Pulmonary artery endothelial cell (primary cell): ENCODE measurements at places on chromosomes 5 and 9.

GRCh38 chr9:97507428-97507984, 6.0 kb downstream of the TMOD1 start:
- DNase-seq, result no peak

- DNase-seq, result peak; percentile 20
Measured at GRCh38 chr5:59485629-59486439, 407.7 kb downstream of the PDE4D start.

- DNase-seq, result no peak
Measured at GRCh38 chr5:115703514-115703913, 77.7 kb upstream of the TMED7 start.

DNA sequence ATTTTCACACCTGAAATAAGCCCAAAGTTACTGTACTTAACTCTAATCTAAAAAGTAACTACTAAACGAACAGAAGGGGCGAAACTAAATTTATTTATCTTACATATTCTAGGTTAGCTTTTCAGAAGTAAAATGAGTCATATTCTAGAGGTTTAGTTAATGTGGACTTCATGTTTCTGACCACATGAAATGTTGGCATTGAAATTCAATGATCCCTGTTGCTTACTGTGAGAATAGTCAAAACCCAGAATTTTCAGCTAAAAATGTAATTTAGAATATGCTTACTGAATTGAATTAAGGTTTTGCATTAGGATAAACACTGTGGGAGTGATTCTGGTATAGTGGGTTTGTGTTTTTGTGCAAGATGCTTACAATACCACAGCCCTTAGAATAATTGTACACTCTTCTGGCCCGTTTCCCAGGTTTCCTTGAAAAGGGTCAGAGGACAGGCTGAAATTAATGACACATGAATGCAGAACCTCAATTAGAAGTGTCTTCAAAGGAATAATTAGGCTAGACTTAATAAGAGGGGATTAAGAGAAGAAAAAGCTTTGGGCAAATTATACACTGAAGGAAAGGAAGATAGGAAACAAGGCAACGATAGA, 1.4 kb upstream of the SNX18 start:
- DNase-seq, result no peak

- no peak for DNase-seq
Measured at GRCh38 chr5:118705959-118706667, 282.2 kb downstream of the DTWD2 start.

GRCh38 chr5:16656561-16657191, 39.9 kb upstream of the RETREG1 start:
- no peak for DNase-seq

DNA sequence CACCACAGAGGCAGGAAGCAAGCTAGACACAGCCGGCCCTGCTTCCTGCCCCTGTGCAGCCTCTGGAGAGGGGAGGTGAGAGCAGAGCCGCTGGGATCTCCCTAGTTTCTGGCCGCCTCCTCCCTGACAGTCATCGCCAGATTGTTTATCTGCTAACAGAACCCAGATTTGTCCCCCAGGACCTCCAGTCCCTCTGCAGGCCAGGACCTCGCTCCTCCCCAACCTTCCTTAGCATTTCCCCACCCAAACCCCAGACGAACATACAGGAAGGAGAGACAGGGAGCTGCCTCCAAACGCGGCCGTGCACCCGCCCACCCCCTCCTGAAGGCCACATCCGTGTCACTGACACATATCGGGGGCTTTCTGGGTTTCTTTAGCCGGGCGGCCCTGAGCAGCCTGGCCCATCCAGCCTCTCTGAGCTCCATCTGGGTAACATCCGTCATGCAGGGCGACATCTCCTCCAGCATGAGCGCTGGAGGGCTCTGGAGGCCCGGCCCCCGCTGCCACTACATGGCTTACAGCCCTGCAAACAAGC, 47.5 kb downstream of the DBH start:
- DNase-seq, result no peak

DNA sequence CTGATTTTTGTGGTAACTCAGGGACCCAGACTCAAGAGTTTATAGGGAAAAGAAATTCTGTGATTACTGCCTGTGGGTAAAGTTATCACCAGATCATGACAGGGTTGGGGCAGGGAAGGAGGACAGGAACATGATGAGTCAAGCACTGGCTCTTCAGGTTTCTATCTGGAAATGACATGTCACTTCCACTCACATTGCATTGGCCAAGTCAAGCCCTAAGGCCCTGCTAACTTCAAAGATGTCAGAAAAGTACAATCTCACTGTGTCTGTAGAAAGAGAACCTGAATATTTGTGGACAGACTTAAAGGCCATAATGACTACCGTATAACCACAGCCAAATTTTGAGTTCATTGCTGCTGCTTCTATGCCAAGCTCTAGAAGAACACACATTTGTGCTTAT, 187.7 kb downstream of the TLE4 start:
- no peak for DNase-seq

GRCh38 chr9:138072897-138073296, 195.3 kb downstream of the CACNA1B start:
- DNase-seq, result no peak

GRCh38 chr5:125483609-125484008, 737.2 kb upstream of the ZNF608 start:
- DNase-seq, result no peak

GRCh38 chr9:6764011-6764410, 6.2 kb downstream of the KDM4C start:
- no peak for DNase-seq

GRCh38 chr5:113337515-113338415, 97.0 kb downstream of the TSSK1B start:
- DNase-seq, result no peak

GRCh38 chr5:74146796-74147195, 493.7 kb downstream of the ENC1 start:
- DNase-seq, result no peak

DNA sequence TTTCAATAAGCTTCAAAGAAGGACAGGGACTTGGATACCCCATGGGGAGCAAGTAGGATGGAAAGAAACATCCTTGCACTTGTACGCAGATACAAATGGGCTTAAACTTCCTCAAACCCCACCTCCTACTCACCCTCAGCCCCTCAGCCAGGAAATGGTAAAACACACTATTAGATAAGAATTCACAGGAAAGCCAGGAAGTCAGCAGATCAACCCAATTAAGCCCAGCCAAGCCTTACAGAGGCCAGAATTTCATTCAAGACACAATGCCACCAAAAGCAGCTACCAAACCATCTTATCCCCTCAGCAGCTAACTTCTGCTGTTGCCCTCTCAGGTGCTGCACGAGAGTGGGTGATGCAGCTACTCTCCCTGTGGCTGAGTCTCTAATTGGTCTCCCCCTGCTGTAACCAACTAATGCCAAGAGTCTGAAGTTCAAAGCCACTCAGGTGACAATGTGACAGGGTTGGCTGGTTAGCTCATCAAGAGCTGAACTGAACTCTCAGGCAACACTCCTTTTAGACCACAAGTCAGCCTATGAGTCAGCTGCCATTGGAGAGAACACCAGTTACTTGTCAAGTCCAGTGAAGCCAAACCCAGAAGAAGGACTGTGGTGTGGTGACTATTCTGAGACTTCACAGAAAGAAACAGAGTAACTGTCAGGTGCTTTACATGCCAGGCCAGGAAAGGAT, 201.9 kb downstream of the ZNF608 start:
- DNase-seq, result no peak

GRCh38 chr5:62126090-62126489, 179.9 kb upstream of the KIF2A start:
- DNase-seq, result no peak

GRCh38 chr5:102937894-102938293, 182.0 kb downstream of the GIN1 start:
- DNase-seq, result no peak

DNA sequence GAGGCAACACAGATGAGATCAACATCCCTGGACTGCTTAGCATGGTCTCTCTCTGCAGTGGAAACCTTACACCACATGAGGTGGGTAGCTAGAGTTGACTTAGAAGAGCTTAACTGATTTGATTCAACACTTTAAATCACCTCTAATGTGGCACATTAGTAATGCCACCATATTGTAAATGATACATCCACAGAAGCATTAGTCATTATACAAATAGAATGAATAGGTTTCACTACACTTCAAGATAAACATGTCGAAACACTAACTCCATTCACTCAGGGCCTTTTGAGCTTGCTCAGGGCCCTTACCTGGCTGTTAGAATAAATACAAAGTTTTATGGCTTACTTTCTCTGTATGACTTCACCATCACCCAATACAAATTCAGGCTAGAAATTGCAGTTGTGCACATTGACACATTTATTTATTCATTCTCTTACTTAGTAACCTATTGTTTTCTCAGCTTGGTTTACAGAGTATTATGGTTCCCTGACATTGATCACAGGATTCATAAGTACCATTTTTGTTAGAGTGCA, 9.3 kb upstream of the SMAD5 start:
- DNase-seq, result no peak

- no peak for DNase-seq
Measured at GRCh38 chr5:54551926-54552325, 34.4 kb downstream of the SNX18 start.

DNA sequence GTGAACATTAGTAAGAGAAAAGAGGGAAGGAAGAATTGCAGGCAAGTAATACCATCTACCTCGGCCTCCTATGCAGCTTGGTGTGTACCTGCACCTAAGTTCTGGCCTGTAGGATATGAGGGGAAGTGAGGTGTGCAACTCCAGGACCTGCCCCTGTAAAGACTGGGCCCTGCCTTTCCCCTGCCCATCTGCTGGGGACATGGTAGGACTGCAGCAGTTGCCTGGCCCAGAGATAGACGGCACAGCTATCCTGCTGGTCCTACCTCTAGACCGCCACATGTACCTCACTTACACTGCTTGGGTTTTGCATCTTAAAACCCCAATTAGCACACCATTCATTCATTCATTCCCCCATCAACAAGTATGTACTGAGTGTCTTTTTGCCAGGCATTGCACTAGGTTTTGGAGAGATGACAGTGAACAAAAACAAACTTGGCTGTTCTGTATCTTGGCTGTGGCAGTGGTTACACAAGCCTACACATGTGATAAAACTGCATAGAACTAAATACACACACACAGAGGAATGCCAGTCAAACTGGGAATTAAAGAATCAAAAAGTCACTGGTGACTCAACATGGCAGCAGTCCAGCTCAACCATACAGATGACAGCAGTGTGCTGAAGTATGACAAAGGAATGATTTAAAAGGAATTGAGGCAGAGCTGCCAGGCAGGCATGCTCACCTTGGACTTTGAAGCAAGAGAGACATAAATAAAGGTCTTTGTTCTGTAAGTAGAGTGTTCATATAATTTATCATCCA, 23.3 kb upstream of the MGAT1 start:
- no peak for DNase-seq

- no peak for DNase-seq
Measured at GRCh38 chr9:78438211-78438610, 141.3 kb downstream of the PSAT1 start.

DNA sequence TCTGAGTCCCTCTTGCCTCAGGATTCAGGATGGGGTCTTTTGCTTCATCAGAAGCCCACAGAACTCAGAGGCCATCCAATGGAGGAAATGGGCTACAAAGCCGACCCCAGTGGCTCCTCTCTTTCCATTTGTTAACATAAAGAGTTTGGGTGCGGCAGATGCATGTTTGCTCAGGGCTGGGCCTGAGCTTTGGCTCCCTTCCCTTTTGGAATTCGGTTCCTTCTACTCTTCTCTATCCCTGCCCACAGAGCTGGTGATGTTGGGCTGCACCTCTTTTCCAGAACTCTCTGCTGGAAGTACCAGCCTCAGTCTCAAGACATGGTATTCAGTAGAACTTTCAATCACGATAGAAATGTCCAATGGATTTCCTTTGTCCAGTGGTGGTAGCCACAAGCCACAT, 66.9 kb upstream of the AGXT2 start:
- no peak for DNase-seq

- DNase-seq, result no peak
Measured at GRCh38 chr5:153520952-153521351, 30.5 kb downstream of the GRIA1 start.

GRCh38 chr9:68762570-68762969, 57.5 kb downstream of the PIP5K1B start:
- DNase-seq, result no peak

DNA sequence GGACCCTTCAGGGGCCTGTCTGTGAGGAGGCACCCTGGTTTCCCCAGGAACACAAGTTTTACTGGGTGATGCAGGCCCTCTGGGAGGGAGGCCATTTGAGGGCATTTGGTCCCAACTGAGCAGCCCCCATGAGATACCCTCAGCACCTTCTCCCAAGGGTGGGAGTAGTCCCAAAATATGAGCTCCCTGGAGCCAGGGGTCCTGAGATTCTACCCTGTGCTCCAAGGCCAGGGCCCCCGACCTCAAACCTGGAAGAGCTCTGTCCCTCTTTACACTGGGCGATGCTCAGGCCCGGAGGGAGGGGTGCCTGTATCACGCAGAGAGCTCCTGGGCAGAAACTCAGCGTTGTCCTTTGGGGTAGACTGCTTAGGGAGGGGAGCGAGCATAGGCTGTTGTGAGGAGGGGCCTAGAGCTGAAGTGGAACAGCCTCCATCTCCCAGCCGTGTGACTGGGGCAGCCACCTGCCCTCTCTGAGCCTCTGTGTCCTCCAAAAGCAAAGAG, 64.0 kb upstream of the SYNPO start:
- no peak for DNase-seq

- DNase-seq, result no peak
Measured at GRCh38 chr5:102866237-102866600, 111.1 kb downstream of the PAM start.

DNA sequence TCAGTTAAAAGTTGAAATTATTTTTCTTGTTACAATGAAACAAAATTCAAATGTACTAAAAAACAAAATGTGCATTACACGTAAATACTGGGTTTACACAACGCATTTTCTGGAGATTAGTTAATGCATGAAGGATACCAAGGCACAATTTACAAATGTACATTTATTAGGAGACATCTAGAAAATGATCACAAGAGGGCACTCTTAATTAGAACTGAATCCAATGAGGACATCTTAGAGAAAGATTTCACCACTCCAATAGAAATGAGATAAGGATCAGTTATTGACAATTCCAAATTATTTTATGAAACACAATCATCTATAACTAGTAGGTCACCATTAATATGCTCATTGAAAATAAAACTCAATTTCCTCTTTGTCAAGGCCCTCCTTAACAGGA, 36.6 kb upstream of the CDH12 start:
- DNase-seq, result no peak

DNA sequence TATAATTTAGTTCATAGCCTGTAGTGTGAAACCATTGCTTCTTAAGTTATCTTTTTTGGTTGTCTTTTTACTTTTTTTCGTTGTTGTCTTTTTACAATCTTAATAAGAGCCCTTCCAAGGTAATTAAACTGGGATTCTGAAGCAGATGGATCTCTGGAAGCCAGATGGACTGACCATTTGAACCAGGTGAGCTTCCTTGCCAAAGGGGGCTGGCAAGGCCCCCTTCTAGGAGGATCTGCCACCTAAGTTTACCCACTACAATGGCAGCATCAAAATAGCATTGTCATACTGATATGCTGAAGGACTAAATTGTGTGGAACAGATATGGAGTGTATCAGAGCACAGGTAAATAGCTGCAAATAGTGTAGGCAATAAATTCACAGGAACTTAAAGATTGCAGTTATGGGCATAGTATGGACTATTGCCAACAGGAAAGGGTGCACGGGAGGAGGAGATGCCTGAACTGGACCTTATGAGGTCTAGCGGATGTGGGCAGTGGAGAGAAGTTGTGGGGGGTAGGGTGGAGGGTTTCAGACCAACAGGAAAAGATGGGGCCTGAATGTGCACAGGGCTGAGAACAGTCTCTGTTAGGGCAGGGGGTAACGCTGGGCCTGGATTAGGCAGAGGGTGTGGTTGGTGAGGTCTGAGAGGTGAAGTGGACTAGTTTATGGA, 61.5 kb upstream of the CTXN3 start:
- DNase-seq, result no peak

GRCh38 chr9:100540327-100540726, 37.6 kb upstream of the CAVIN4 start:
- no peak for DNase-seq
